ENCODE measurements at places on chromosomes 12 and 14.

DNA sequence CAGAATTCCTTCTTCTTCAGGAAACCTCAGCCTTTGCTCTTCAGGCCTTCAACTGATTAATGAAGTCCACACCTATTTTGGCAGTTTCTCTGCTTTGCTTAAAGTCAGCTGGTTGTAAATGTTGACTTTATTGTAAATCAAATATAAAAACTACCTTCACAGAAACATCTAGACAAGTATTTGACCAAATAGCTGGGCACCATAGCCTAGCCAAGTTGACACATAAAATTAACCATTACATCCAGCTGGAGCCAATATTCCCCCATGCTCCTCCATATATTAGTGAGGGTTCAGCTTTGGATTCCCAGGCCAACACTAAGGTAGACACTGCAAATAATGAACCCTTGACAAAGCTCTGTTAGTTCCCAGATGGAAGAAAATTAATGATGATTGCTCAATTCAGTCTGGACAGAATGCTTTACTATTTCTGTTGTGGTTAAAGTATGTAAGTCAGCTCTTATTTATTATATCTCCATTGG is 125.5 kb downstream of the ZFP36L1 start:
- no peak for DNase-seq

DNA sequence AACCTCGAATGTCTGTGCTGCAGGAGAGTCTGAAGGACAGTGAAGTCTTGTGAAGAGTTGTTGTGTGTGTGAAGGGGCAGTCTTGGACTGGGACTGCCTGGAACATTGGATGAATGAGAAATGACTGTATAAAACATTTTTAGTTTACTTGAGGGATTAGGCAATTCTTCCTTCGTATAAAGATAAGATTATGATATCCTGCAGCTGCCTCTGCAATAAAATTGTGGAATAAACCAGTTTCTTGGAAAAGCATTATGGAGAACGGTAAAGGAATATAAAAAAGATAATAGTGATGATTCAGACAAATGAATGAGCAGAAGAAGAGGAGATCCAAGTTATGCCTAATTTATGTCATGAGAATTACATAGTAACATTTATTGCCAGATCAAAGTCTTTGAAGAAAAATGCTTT is 30.9 kb upstream of the LUM start:
- DNase-seq = no peak

- DNase-seq = no peak
Measured at GRCh38 chr14:71399057-71399487, 491.8 kb downstream of the PCNX1 start.

DNA sequence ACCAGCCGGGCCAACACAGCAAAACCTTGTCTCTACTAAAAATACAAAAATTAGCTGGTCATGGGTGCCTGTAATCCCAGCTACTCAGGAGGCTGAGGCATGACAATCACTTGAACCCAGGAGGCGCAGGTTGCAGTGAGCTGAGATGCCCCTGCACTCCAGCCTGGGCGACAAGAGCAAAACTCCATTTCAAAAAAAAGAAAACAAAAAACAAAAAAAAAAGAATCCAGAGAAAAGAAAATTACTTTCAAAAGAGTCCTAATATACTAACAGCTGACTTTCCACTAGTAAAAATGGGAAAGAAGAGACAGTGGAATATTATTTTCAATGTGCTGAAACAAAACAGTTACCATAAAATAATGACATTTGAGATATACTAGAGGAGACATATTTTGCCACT is 8.3 kb upstream of the INSM2 start:
- no peak for DNase-seq

DNA sequence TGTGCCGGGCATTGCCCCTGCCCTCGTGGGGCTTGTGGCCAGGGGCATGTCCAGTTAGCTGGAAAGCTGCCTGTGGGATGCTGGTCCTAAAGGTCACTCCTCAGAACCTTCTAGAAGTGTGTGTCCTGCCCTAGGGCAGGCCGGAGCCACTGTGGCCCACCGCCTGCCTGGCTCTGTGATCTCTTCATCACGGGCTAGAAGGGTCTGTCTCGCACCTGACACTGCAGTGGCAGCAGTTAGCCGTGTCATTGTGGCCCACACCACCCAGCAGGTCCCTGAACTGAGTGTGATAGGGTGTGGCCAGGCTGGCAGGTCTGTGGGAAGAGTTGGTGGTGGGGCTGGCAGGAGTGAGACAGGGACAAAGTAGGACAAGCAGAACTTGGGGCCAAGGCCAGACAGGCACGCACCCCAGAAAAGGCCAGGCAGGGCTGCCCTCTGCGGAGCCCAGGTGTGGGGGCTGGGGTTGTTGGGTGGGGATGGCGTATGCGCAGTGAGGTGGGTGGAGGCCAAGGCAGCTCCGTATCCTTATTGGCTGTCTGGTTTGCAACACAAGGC is 41.2 kb downstream of the ADGRD1 start:
- no peak for DNase-seq

GRCh38 chr14:98375566-98375965 is 896.4 kb downstream of the BCL11B start:
- DNase-seq = no peak

DNA sequence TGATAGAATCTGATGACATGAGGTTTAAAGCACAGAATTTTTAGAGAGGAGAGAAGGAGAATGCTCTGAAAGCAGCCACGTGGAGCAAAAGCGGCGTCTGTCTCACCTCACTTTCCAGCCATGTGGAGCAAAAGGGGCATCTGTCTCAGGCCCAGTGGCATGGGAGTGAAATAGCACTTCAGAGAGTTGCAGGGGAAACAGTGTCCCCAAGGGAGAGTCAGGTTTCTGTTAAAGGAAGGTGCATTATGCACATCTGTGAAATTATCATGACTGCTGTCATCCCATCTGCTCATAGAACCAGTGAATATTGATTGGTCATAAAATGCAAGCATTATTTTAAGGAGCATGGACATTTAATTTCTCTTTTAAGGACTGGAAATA is 124.0 kb downstream of the BICD1 start:
- DNase-seq = no peak

- DNase-seq = peak; percentile 100
Measured at GRCh38 chr14:33836203-33836899, 114.5 kb downstream of the EGLN3 start.

DNA sequence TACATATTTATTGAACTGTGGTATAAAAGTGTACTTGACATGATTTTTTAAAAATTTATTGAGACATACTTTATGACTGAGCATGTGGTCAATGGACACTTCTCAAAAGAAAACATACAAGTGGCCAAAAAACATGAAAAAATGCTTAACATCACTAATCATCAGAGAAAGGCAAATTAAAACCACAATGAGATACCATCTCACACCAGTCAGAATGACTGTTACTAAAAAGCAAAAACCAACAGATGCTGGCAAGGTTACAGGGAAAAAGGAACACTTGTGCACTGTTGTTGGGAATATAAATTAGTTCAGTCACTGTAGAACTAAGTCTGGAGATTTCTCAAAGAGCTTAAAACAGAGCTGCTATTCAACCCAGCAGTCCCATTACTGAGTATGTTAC is 1177.6 kb downstream of the GALC start:
- DNase-seq = no peak

DNA sequence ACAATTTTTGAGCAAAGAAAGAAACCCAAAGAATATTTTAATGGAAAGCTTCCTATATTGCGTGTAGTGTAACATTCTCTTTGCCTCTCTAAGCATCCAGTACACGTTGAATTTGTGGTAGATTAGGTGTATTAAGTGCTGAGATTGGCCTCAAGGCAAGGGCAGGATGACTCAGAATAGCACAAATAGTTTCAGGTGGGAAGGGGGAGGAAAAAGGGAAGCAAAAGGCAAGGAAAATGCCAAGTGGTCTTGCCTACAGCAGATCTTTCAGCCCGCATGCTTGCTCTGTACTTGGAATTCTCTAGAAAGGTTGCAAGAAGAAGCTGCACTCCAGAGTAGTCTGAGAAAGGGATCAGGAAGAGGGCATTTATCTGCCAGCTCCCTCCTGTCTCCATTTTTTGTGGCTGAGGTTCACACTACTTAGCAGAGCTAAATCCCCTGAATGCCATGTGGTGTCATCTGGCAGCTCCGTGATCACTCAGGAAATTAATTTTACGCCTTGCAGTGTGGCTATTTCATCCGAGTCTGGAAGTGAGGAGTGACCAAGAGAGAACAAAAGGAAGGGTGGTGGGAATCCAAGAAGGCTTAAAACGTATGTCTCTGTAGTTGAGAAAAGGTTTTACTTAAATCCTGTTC is 28.5 kb downstream of the CDKN1B start:
- DNase-seq = no peak

- no peak for DNase-seq
Measured at GRCh38 chr12:47766502-47767215, 6.4 kb upstream of the SLC48A1 start.

DNA sequence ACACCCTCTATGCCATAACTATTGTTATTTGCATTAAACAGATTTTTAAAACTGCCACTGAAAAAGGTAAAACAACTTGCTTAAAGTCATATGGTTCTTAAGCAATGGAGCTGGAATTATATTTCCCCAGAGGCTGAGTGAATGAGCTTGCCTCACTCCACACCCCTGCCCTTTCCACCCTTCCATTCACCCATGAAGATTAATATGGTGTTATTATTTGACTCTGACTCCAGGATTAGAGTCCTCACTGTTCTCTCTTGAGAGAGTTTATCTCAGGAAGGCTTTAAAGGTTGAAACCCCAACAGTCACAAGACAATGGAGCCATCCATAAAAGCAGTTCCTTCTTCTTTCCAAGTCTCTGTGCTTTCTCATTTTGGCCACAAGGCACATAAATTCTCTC is 84.9 kb downstream of the RTN1 start:
- DNase-seq = no peak
